A549 (cell line): ENCODE measurements at places on chromosomes 1 and 21.
A peak's percentile ranks its signal among the peaks of the same experiment; 100 is the strongest.

DNA sequence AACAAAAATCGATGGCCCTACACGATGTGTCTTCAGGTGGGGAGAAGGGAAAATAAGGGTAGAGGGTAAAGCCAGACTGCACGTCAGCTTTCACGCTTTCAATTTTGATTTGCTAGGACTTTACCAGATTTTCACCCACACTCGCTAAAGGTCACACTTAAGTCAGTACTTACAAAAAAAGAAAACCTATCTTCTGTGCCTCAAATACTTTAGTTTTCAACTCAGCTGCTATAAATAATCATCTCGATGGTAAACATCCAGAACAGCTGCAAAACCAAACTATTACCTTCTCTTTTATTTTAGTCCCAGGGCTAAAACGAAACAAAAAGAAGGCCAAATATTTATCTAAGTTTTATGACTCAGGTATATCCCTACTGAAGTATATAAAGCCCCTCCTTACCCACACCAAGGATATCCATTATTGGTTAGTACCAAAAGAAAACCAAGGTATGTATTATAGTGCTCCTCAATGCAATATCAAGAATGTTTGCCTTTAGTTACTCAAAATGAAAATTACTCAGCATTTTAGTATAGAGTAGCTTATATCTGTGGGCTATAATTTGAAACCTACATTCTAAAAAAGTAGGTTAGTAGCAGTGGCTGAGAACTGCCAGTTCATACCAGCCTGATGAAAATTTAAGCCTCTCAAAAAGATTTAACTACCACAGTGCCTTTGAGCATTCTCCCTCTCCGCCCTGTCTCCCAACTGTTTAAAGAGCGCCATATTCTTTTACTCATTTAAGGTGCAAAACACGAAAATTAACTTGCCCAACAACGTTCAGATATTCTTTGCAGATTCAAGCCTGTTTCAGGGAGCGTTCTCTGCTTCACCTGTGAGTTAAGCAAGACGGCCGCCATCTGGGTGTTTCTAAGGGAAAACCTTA, 1.5 kb downstream of the CSDE1 start:
- no peak for DNase-seq

- no peak for DNase-seq
These were observed 483.2 kb upstream of the PTBP2 start for GRCh38 chr1:96238426-96238825.

- DNase-seq: no peak
These were observed 76.0 kb downstream of the STUM start for GRCh38 chr1:226624526-226624925.

DNA sequence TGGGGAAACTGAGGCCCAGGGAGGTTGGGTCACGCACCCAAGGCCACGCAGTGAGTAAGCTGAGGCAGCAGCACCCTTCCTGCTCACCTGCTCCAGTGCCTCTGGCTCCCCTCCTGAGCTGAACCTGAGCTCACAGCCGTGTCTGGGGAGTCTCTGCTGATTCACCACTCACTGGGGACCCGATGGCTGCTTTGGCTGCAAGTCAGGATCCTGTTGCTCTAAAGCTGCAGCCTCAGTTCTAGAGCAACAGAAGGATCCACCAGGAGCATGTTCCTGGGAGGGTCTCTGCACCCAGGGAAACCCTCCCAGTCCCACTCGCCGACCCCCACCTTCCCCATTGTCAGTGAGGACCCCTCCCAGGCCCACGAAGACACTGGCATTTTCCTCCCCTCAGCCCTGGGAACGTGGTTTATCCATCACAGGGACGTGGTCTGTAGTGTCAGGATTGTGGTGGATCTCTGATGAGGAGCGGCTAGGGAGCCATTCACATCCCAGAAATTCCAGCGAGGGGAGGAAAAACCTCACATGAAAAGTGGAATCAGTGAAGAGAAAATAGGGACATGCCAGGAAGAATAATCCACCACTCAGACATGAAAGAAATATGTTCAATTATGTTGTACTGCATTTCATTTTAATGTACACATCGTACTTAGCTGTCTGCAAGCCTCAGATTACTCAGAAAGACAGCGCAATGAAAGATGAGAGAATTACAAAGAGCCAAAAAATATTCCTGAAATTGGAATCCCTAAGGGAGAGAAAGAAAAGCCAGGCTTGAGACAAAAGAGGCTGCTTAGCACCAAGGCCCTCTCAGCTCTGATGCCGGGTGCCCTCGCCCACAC, 447.2 kb downstream of the MATN1 start:
- no peak for DNase-seq

DNA sequence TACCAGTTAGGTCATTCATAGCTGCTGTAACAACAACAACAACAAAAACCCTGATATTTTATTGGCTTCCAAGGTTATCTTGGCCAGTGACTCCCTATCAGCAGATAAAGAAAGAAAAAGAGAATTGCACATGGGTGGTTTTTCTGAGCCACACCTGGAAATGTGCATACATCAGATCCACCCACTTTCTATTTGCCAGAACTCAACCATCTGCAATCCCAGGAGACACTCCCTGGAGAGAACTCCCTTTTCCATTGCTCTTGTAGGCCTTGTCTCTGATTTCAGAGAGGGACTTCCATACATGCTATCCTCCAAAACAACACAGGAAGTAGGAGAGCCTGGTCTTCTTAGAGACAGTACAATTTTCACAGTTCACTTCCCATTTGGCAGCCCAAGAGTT, 74.9 kb upstream of the ZC3H11B start:
- no peak for DNase-seq

DNA sequence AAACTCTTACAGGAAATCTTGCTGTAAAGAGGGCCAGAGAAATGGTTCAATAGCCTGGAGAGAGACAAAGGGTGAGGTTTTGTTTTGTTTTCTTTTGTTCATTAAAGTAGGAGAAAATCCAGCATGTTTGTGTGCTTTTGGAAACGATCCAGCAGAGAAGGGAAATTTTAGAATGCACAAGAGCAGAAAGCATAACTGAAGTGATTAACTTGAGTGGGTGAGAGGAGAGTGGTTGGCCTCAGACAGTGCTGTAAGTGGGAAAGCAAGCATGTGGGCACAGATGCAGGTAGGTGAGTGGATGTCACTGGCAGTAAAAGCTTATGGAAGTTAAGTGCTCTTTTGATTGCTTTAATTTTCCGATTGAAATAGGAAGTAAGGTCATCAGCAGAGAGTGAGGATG, 50.2 kb downstream of the EEIG2 start:
- DNase-seq: no peak

DNA sequence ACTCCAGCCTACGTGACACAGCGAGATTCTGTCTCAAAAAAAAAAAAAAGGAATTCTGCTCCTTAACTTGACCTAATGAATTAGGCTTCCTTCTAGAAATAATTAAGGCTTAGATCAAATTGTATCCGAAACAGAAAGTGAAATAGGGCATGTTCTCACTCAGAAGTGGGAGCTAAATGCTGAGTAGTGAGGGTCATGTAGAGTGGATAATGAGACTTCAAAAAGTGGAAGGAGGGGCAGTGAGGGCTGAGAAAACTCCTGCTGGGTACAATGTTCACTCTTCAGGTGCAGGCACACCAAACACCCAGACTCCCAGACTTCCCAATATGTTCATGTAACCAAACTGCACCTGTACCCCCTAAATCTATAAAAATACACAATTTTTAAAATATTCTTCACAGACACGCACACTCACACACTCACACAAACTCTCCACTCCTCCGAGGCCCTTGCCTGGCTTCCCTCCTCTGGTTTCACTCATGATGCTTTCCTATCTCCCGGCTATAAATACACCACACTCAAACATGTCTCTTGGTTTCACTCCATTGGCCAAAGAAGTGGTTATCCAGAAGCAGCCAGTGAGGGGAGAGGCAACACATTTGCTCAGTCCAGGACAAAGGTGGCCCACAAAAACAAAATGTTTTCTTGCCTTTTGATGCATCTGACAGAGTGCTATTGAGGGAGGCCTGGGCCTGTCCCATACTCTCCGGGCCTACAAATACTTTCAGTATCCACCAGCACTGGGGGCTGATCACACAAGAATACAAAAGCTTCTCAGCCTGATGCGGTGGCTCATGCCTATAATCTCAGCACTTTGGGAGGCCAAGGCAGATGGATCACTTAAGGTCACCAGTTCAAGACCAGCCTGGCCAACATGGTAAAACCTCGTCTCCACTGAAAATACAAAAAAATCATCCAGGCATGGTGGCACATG, 249.2 kb downstream of the TOMM20 start:
- no peak for DNase-seq

GRCh38 chr1:78972723-78973122, 33.8 kb downstream of the ADGRL4 start:
- DNase-seq: no peak

DNA sequence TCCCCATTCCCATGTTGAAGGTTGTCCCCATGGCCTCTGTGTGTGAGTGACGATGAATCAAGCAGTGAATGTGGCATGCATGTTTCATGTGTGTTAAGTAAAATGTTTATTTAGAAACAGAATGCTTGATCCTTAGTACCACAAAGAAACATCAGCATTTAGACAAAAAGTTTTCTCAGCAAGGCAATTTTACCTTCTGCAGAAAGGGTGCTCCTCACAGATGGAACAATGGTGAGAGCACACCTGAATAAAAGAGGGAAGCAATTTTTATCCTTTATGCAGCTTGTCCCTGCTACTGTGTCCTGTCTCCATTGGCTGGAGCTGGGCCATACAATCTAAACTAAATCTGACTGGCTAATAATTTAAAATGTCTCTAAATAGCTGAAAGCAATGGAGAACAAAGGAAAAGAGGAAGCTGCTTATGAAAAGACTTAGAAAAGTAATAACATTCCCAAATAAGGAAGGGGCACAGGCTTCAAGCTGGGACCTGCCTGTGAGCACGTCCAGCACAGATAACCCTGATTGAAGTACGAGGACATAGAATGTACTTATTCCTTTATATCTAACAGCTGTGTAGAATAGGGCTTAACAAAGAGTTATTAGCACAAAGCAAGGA, 8.4 kb upstream of the SMYD3 start:
- no peak for DNase-seq

- no peak for DNase-seq
These were observed 116.3 kb upstream of the SOD1 start for GRCh38 chr21:31543191-31543590.

- no peak for DNase-seq
These were observed 5.1 kb downstream of the CASZ1 start for GRCh38 chr1:10791105-10791951.

GRCh38 chr21:29372063-29372802, 73.5 kb downstream of the BACH1 start:
- peak; percentile 75 for DNase-seq

DNA sequence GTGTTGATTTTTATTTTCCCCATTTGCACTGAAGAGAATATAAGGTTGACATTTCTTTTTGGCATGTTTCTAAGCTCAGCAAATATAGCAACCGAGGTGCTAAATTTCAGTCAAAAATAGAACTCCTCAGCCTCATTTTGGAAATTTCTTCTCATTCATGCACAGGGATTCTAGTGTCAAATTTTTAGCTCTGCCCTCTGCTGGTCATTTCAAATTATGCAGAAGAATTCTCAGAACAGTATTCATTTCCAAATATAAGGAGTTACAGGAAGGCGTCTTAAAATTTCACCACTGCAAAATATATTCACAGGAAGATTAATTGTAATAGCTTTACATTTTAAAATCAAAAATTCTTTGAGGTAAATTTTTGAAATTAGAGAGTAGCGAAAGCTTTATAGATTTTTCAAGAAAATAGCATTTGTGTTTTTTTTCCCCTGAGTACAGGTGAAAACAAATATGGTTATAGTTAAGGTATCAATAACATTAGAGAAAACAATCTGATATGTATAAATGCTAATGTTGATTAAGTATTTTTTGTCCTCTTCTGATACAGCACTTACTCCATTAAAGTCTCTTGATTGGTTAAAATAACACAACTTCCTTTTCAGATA, 57.9 kb downstream of the FMN2 start:
- peak; percentile 22 for DNase-seq

- DNase-seq: peak; percentile 38
These were observed 4.1 kb upstream of the KCNAB2 start for GRCh38 chr1:6041432-6042062.

DNA sequence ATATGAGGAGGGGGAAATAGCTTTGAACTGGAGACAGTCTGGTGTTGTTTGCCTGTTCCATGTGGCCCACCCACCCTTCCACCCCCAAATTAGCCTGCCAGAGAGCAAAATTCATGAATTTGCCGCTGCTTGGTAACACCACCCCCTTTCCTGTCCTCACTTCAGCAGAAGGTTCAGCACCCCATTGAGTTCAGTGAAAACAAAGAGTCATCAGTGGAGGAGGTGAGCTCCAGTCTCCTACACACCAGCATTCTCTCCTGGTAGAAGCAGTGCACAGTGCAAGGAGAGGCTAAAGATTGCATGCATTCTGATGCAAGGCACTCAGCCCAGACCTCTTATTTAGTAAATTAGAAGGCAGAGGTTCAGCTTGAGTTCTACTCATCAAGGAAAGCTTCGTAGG, 99.7 kb upstream of the DYNLT5 start:
- no peak for DNase-seq

DNA sequence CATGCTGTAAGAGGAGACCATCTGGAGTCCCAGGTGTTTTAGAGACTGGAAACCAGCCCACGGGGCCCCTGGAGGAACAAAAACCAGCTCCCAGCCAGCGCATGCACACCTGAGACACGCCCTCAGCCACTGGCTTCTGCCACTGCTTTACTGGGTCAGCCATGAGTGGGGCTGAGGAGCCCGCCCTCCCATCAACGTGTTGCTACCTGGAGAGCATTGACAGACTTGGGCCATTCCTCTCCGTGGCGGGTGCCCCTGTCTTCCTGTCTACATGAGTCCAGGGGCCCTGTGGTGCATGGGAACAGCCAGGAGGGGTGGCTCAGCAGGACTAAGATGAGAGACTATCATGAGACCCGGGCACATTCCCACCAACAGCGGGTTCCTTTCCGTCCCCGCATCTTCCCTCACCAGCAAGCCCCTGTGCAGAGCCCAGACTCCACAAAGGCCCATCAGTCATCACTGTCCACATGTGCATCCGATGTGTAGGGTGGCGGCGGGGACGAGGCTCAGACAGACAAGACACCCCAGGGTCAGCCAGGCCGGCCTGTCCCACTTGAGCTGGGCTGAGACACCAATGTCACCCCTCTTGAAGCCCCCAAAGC, 45.4 kb upstream of the POFUT2 start:
- no peak for DNase-seq

- DNase-seq: no peak
These were observed 67.2 kb downstream of the NUF2 start for GRCh38 chr1:163388970-163389369.

GRCh38 chr1:6770751-6771440, 14.4 kb upstream of the CAMTA1 start:
- DNase-seq: no peak

DNA sequence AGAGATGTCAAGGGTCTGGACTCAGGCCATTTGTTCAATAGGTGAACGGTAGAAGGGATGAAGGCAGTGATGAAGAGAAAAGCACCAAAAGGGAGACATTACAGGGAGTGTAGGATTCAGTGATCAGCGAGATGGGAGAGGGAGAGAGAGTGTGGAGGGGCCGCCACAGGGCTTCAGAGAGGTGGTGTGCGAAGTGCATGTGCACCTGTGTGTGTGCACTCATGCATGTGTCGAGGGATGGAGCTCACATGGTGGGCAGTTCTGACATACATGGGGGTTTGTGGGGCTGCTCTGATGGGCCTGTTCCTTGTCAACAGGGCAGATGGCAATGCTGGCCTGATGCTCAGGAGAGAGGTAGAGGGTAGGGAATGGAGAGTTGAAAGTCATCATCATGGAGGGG, 11.4 kb upstream of the KCNA2 start:
- no peak for DNase-seq

- no peak for DNase-seq
These were observed 8.9 kb downstream of the PTPN14 start for GRCh38 chr1:214542275-214543199.
